Aorta (tissue), 5 donors: ENCODE measurements at places on chromosomes 13 and 19.

DNA sequence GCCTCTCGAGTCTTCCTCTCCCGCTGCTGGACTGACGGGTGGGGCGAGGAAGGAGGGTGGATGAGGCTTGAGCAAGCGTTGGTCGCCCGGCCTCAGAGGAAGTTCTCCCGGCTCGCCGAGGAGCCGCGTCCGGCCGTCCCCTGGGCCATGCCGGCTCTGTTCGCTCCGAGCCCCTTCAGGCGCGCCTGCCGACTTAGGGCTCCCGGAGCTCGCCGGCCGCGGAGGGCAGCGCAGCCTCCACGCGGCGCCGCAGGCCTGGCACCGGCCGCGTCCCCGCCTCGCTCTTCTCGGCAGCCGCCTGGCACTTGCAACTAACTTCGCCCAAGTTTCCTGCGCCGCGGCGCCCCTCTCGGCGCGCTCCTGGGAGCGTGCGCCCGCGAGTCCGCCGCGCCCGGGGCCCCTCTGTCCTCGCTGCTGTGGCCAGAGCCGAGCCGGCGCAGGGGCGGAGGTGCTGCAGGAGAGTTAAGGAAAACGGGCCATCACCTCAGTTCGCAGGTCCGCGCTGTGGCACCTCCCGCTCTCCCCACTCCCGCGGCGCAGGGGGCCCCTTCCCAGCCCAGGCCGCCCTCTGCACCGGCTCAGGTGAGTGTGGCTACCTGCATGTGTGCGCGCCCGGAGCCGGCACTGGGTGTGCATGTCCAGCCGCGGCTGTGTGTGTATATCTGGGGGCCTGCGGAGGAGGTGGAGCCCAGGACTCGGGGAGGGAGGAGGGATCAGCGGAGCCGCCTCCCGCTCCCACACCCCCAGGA is 641 bp upstream of the SOX21 start:
- no peak for DNase-seq

DNA sequence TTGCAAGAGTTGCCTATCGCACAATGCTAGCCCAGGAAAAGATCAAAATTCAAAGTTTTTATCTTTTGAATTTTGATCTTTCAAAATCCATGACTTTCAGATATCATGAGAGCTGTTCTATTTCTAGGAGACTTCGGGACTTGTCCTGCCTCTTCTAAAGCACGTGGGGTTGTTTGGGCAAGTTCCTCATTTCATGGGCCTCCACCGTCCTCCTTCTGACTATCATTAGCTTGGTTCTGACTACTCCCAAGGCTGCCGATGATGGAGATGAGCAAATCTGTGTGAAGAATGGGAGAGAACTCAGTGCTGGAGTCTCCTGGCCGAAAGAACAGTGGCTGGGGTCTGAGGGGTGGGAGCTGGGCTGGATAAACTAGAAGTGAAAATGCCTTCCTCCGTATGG is 86.5 kb downstream of the COL4A1 start:
- no peak for DNase-seq

DNA sequence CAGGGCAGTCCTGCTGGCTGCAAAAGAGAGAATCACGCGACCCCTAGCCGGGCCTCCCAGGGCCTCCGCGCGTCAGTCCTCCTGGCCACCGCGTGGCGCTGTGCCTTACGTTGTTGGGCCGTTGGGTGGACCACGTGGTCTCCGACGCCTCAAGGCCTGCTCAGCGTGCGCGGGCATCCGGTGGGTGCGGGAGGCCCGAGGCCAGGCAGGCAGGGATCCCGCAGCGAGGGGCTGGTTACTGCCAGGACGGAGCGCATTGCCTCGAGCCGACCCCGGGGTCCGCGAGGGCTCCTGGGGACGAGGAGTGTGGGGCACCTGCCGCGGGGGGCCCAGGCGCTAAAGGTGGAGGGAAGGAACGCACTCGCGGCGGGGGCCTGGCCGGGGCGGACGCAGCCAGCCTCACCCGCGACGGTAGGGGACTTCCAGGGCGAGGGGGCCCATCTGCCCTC is at the start of gene TDRD12:
Gene TDRD12, plus strand, starts transcription at position 157 of the 449 bp plus-strand sequence. CDS start 306 bp downstream, outside the sequence.
- DNase-seq, result no peak

GRCh38 chr19:15324791-15325519 is 7.4 kb downstream of the BRD4 start:
- peak; percentile 30 for DNase-seq

GRCh38 chr19:29121684-29122083 is 91.3 kb downstream of the UQCRFS1 start:
- DNase-seq, result no peak

GRCh38 chr13:106416645-106417044 is 118.8 kb downstream of the EFNB2 start:
- DNase-seq, result no peak

- no peak for DNase-seq
Measured at GRCh38 chr19:1283207-1283916, 2.3 kb upstream of the EFNA2 start.

GRCh38 chr13:76440568-76440967 is 445.6 kb downstream of the KCTD12 start:
- DNase-seq, result no peak

- peak; percentile 94 for DNase-seq
Measured at GRCh38 chr19:34733746-34734536, at the start of gene ZNF181. Gene ZNF181 (plus strand): TSS chr19:34734243. CDS start chr19:34735038, 795 bp downstream.

DNA sequence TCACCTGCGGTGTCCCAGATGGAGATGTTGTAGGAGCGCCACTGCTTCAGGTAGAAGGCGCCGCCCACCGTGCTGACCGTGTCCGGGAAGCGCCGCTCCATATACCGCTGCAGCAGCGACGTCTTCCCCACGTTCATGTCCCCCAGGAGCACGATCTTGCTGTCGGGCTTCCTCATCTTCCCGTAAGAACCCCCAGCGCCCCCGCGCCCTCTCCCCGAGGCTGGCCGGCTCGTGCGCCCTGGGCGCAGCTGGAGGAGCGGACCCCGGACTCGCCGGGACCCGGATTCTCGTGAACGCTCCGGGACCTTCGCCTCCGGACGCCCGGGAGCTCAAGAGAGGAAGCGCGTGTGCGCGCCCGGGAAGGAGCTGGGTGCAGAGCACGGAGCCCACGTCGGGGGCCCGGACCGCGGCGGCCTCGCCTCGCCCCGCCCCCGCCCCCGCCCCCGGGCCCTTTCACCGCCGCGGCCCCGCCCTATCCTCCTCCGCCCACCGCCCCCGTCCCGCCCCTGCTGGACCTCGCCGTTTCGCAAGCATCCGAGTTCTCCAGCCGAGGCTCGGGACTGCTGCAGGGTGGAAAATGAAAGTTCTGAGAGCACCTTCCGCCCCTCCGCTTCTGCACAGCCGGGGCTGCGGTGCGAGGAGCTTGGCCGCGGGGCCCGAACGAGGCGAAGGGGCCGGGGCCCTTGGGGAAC is at the start of gene RAB20:
Gene RAB20, minus strand, starts transcription at position 379 of the 692 bp plus-strand sequence. Its CDS starts 203 bp downstream, at position 176.
- peak; percentile 95 for DNase-seq

DNA sequence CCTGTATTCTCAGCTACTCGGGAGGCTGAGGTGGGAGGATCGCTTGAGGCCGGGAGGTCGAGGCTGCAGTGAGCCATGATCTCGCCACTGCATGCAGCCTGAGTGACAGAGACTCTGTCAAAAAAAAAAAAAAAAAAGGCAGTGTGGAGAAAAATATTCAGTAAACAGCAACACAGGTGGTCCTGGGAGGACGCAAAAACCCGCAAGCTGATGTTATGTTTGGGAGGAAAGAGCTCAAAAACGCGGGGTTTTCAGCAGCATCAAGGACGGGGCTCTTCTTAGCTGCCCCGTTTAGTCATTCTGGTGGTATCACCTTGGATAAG is 599 bp upstream of the ZNF784 start:
- no peak for DNase-seq

DNA sequence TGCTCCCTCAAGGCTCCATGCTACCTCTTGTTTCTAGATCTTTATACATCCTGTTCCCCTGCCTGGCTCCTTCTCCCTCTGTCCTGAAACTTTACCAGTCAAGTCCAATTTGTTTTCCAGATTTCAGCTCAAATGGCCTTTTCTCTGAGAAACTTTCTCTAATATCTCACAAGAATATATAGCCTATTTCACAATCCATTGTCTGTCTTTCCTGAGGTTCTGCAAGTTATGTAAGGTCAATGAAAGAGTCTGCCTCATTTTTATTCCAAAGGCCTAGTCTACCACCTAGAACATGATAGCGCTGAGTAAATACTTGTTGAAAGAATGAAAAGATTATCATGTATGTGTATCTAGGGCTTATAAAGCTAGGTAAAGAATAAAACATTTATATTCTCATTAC is 348.8 kb downstream of the SPRY2 start:
- DNase-seq, result no peak

GRCh38 chr13:51601601-51602565 is 17.6 kb downstream of the WDFY2 start:
- DNase-seq, result no peak

- DNase-seq, result no peak
Measured at GRCh38 chr13:106038752-106039151, 496.7 kb downstream of the EFNB2 start.

DNA sequence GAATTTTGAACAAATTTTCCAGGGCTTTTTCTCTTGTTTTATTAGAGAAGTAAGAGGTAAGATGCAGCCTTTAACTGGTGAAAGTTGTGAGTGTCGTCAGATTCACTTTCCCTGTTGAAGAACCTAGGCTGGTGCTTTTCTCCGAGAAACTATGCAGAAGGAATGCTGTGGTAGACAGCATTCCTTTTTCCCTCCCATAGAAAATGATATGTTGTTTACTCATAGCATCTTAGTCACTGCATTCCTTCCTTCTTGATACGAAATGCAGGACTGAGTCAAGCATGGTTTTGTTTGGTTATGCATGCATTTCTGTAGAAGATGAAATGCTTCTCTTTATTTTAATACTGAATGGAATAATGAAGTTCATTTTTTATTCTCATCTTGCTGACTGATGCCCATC is 3.4 kb downstream of the ITGBL1 start:
- no peak for DNase-seq

- DNase-seq, result peak; percentile 85
Measured at GRCh38 chr19:703651-704446, 4.9 kb upstream of the PALM start.

- DNase-seq, result no peak
Measured at GRCh38 chr19:18000480-18000914, 7.5 kb upstream of the ARRDC2 start.

- DNase-seq, result no peak
Measured at GRCh38 chr19:31546205-31546960, 197.1 kb upstream of the TSHZ3 start.

GRCh38 chr13:108924541-108924940 is 295.1 kb downstream of the MYO16 start:
- no peak for DNase-seq

DNA sequence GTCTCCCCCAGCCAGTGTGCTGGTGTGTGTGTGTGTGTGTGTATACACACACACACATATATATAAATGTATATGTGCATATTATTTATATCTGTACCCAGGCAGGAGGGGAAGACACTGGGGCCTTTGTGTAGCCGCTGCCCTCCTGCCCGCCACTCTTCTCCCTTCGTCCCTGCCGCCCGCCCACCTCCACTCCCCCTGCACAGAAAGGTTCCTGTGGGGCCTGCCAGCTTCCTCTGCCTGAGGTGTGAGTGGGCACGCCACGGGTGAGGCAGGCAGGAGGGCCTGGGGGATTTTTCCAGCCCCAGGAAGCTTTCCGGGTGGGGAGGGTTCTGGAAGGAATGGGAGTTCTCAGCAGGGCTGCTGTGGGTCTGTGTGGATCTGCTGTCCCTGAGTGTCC is 6.9 kb downstream of the IRF2BP1 start:
- DNase-seq, result no peak

DNA sequence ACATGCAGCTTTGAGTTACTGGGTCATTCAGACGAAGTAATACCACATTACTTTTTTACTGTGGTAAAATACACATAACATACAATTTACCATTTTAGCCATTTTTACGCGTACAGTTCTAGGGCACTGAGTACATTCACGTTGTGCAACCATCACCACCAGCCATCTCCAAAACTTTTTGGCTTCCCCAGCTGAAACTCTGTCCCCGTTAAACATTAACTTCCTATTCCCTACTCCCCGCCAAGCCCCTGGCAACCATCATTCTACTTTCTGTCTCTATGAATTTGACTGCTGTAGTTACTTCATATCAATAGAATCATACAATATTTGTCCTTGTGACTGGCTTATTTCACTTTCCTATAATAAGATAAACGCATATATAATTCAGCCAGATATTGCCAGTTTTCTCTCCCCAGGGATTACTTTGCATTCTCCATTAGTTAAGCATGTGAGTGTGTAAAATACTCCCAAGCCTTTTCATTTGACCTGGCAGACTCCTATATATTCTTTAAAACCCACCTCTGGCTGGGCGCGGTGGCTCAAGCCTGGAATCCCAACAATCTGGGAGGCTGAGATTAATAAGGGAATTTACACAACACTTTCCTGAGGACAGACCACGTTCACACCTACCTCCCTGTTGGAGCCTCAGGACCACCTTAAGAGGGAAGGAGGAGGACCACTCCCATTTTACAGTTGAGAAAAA is 10.0 kb upstream of the CYP4F22 start:
- DNase-seq, result no peak

- DNase-seq, result no peak
Measured at GRCh38 chr13:80039000-80039399, 301.9 kb downstream of the SPRY2 start.

- no peak for DNase-seq
Measured at GRCh38 chr13:42660333-42660965, 86.5 kb downstream of the TNFSF11 start.

DNA sequence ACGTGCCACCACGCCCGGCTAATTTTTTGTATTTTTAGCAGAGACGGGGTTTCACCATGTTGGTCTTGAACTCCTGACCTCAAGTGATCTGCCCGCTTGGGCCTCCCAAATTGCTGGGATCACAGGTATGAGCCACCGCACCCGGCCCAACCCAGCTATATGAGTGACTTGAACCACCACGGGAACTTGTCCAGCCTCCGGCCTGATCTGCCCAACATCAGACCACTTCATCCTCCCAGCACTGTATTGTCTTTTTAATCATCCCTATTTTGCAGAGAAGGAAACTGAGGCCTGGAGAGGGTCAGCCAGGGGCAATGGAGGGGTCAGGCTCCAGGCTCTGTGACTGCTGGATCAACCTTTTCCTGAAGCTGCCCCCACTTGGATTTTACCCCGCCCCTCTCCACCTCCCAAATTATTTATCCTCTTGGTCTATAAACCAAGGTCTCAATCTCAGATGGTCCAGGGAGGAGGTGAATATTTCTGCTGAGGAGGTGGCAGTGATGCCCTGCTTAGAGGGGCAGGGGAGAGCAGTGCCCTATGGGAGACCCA is 893 bp upstream of the PLIN3 start:
- no peak for DNase-seq

DNA sequence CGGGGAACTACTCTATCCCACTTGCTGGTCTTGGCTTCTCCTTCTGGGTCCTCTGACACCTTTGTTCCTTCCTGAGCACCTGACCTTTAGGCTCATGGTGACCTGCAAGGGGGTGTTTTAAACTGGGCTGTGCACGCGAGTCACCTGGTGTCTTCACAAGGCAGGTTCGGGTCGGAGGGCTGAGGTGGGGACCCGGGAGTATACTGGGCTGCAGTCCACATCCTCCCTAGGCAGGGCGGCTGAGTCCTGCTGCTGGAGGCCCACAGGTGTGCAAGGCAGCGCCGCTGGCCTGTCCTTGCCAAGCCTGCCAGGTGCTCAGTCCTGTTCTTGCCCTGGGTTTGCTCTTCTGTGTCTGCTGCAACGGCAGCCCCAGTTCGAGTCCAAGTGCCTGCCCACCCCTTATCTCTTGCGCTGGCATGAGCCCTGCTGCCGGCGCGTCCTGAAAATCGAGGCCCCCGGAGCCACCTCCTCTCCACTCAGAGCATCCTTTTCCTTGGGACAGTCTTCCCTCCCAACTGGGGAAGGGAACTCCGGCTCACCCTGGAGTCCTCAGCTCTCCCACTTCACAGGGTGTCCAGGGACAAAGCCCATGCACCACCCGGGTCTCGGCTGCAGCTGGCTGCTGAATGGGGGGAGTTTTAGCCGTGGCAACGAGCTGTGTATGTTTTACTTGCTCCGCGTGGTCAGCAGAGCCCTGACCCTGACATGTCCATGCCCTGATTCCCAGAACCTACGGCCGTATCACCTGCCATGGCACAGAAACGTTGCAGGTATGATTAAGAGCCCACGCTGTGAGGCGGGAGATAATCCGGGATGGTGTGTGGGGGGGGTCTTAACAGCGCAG is 193.5 kb downstream of the TEX29 start:
- no peak for DNase-seq
